ENCODE measurements at places on chromosomes 7 and 10. TPM values are rescaled to one million over a fixed set of nuclear protein-coding genes. Genes with fewer than 3 reads are reported as not detected.
A peak's percentile ranks its signal among the peaks of the same experiment; 100 is the strongest.

DNA sequence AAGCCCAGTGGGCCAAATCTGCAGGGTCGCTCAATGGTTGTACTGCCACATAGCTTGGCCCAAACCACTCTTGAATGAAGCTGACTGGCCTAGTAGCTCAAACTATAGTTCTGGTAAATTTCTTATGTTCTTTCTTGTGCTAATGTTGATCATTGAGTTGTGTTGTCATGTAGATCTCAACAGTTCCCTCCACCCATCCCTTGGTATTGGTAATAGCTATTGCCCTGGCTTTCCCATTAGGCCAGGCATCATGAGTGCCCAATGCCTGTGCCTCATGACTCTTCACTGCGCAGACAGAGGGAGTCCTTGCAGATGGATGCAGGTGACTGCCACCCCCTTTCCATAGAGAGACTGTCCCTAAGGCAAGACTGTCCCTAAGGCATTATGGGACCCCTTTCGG lies 988.4 kb downstream of the KCNMA1 start:
- no peak for DNase-seq

DNA sequence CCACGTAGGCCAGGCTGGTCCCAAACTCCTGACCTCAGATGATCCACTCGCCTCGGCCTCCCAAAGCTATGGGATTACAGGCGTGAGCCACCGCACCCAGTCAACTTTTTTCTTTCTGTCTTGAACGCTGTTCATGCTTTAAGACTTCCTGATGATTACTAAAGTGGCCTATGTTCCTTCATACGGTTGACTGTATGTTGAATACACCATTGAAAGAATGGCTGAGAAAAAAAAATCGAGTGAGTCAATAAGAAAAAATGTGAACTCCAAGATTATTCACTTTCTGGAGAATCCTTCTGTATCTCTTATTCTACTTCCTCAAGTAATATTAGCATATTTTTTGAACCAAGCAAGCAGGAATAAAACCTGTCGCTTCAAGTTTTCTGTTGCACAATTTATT lies 955.0 kb downstream of the GATA3 start:
- DNase-seq, result no peak

- DNase-seq, result peak; percentile 53
Measured at GRCh38 chr10:18340496-18341051, 200.3 kb downstream of the CACNB2 start.

Gene HOXA9
- total RNA-seq, result not detected

Gene ABCA13
- 0.20 TPM for total RNA-seq
